ENCODE measurements at places on chromosomes 16 and 17.

GRCh38 chr17:27564463-27564862 lies 66.5 kb upstream of the LGALS9 start:
- DNase-seq = no peak

- no peak for DNase-seq
Observed at GRCh38 chr17:77137111-77137510, 3.7 kb upstream of the SEC14L1 start.

DNA sequence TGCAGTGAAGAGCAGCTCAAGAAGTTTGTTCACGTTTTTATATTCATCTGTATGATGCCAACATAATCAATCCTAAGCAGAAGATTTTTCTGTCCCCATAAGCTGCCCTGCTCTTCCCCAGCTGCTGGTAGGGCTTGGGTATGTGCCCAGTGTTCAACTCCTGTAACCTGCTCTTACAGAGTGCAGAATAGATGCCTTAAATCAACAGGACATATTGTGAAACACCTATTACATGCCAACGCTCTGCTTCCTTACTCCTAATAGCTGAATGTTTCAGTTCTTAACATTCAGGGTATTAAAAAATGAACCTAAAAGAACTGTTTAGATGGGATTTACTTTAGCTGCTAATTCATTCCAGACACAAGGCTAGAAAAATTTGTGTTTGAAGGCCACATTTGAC lies 190.9 kb downstream of the HS3ST3A1 start:
- DNase-seq = no peak

- DNase-seq = no peak
Observed at GRCh38 chr17:49520386-49521087, 25.4 kb downstream of the NGFR start.

DNA sequence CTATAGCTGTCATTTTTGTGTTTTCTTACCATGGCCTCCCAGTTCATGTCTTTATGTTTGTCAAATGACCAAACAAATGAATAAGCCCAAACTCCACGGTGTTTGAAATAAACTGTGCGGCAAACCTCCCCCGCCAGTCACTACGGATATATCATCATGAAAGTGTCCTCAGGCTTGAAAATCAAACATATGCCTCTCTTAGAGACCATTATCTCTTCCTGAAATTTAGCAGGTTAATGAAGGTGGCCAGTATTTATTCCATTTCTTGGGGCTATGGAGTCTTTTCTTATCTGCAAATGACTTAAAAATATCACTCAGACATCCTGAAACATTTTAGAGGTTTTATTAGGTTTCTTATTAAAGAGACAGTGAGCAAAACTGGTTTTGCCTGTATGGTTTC lies 610.3 kb upstream of the CDH5 start:
- no peak for DNase-seq

DNA sequence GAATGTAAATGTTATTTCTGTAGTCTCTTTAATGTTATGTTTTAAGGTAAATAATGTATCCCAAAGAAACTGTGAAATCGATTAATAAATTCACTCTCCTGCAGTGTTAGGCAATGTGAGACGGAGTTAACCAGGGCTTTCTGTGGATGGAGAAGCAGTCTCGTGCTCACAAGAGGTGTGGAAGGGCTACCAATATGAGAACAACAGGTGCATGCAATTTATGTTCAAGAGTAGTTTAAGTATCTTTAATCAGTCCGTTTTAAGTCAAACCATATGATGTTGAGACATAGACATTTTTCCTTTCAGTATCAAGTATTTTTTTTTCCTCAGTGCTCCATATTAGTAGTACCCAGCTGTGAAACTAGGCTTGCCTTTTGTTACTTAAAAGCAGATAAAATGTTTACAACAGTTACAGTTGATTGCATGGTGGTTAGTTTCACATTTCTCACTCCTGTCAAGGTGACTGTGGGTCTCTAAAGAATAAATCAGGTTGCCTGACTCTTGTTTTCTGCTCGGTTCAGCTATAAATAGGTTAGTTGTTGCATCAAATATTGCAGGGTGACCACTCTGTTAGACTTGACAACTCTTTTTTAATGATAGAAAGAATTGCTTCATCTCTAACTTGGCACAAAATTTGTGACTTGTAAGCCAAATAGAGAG lies 54.4 kb downstream of the COX10 start:
- DNase-seq = no peak

GRCh38 chr16:50599494-50599893 lies 51.3 kb downstream of the NKD1 start:
- DNase-seq = no peak

- no peak for DNase-seq
Observed at GRCh38 chr16:89051521-89052166, 42.0 kb upstream of the ACSF3 start.

DNA sequence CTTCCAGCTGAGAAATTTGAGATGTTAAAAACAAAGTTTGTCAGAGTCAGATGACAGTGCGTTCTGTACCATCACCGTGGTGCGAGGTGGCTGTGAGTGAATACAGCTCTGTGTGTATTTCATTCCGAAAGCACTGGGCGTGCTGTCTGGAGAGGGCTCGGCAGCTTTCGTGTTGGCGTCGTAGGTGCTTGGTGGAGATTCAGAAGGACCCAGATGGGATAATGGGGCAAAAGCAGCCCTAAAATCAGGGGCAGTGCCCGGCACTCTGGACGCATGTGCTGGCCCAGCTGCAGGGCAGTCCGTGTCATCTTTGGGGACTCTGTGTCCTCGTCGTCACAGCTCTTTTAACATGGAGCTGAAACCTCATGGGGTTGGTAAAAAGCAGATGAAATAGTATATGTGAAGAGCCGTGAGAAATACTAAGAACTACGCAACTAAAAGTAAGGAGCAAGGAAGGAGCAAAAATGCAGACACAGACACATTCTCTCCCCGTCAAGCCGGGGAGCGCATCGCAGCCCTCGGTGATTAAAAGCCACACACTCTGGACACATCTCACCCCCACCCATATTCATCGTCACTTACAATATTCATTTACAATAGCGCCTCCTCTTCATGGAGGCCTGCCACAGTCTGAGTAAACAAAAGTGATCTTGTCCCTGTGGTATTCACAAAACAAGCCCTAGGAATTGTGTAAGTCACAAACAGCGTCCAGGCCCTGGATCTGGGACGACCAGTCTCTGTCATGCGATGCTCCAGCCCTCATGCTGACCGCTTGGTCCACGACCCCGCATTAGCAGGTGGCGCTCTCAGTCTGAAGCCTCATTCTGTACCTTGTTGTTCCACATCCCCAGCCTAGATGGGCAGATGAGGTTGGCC lies 206.7 kb downstream of the RPTOR start:
- DNase-seq = no peak

DNA sequence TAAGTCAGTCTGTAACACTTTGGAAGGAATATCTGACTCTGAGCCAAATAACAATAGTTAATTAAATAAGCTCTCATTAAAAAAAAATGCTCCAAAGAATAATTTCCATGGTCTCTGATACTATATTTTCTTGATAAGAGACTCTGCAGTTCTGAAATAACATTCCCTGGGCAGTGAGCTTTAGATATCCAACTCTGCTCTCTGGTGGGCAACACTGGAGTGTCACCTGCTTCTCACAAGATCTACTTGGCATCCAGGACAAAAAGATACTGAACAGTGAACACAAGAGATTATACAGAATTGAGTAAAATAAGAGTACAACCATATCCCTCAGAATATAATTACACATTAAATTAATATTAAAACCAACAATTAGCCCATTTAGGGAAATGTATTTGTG lies 13.7 kb downstream of the BLMH start:
- DNase-seq = no peak

DNA sequence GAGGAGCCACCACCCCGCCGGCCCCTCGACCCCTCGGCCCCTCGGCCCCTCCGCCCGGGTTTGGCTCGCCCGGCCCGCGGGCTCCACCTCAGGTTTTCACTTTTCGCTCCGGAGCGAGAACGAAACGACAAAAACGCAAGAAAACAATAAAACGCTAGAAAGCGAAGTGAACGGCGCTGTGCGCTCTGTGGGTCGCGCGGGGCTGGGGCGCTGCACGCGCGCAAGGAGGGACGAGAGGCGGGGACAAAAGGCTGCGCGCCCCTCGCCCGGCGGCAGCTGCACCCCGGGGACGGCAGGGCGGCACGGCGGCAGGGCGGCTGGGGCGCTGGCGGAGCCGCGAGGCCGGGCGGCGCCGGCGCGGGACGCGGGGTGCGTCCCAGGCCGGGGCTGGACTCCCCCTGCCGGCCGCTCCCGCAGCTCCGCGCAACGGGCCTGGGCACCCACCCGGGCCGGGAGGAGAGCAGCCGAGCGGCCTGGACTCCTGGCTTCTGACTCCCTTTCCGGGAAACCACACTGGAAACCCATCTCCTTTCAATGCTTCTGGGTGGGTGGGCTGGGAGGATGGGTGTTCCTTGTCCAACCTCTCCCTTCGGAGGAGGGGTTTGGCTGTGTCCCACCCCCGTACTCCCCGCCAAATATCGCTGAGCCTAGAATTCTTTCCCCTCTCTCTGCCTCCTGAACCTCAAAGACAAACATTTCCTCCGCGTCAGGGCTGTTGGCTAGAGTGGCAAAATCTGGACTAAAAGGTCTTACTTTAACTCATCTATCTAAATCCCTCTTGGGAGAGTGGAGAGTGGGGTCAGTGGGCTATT lies 9.9 kb downstream of the TBX2 start:
- no peak for DNase-seq

DNA sequence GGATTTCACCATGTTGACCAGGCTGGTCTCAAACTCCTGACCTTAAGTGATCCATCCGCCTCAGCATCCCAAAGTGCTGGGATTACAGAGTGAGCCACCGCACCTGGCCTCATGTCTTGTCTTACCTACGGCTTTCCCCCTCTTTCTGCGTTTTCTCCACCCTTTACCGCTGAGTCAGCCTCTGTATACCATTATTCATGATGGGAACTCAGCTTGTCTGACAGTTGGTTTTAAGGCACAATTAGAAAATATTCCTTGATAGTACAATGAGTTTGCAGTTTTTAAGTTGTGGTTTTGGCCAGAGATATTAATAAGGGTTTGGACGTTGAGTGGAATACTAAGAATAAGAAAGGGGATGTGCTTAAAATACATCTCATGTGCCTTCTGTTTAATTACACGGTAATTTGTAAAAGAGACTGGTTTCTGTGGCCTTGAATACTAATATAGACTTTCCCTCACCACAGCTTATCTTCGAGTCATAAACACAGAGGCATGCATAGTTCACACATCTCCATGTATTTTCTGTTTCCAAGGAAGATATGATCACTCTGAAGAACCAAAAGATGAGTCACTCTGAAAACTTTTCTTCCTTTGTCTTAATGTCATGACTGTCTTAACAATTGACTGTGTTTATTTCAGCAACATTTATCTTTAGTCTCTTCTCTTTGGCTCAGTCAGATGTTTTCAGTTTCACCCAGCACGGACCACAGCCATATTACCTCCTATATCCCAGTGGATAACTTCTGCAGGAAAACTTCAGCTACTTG lies 54.4 kb downstream of the PITPNC1 start:
- DNase-seq = no peak

- no peak for DNase-seq
Observed at GRCh38 chr16:69436896-69437295, 12.5 kb downstream of the CYB5B start.

GRCh38 chr16:57721356-57722209 lies 14.0 kb upstream of the KATNB1 start:
- no peak for DNase-seq

- no peak for DNase-seq
Observed at GRCh38 chr16:53429221-53429943, 4.9 kb upstream of the RBL2 start.

DNA sequence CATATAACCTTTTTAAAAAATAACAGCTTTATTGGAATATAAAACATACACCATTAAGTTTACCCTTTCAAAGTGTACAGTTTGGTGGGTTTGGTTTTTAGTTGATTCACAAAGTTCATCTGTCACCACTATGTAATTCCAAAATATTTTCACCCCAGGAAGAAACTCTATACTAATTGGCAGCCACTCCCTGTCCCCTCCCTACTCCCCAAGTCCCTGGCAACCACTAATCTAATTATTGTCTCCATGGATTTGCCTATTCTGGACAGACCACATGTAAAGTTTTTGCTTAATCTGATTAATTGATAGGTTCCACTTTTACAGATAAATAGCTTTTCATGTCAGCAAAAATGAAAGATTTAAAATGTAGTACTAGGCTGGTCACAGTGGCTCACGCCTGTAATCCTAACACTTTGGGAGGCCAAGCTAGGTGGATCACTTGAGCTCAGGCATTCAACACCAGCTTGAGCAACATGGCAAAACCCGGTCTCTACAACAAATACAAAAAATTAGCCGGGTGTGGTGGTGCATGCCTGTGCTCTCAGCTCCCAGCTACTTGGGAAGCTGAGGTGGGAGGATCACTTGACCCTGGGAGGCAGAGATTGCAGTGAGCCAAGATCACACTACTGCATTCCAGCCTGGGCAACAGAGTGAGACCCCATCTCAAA lies 25.0 kb upstream of the MAPK3 start:
- no peak for DNase-seq

Data from stimulated activated CD8-positive, alpha-beta memory T cell treated with anti-CD3 and anti-CD28 coated beads, Interleukin-15, amount 100 ng/mL, for 24 hours (primary cell).